ENCODE measurements at places on chromosomes 5 and 9. TPM values are rescaled to one million over a fixed set of nuclear protein-coding genes. Genes with fewer than 3 reads are reported as not detected.

Gene THBS4
- total RNA-seq, result 5.0 TPM

Gene PARP8
- 11.1 TPM for total RNA-seq

Gene C5orf46
- not detected for total RNA-seq

Gene MEIKIN
- total RNA-seq, result not detected

Gene CSF1R
- 0.16 TPM for total RNA-seq

Gene SUSD3
- total RNA-seq, result not detected

Gene TTC33
- total RNA-seq, result 13.1 TPM

Gene LECT2
- not detected for total RNA-seq

Gene PTGES2
- 45.7 TPM for total RNA-seq

Gene PTGR1
- total RNA-seq, result 43.5 TPM

Gene ZNF367
- 0.97 TPM for total RNA-seq

Gene EQTN
- total RNA-seq, result not detected

Gene TAF11L12
- not detected for total RNA-seq

Gene SVEP1
- total RNA-seq, result 107 TPM

Gene GPBP1
- total RNA-seq, result 50.9 TPM

Gene NELFB
- total RNA-seq, result 56.8 TPM

Gene C8G
- total RNA-seq, result 1.1 TPM

Gene PIP5KL1
- 2.9 TPM for total RNA-seq

Gene SPAG8
- total RNA-seq, result 0.49 TPM

Gene SGCD
- 81.6 TPM for total RNA-seq

Gene TCERG1
- total RNA-seq, result 74.5 TPM

Gene LTC4S
- 1.6 TPM for total RNA-seq

Gene SHOC1
- not detected for total RNA-seq

Gene SOWAHA
- not detected for total RNA-seq

Gene KCNIP1
- 0.16 TPM for total RNA-seq

Gene SLC34A1
- not detected for total RNA-seq

Gene CTNND2
- not detected for total RNA-seq

Gene GABRA6
- not detected for total RNA-seq

Gene DMRT3
- not detected for total RNA-seq

Gene TMEM215
- not detected for total RNA-seq

Gene UIMC1
- total RNA-seq, result 45.9 TPM

Gene BAAT
- not detected for total RNA-seq

Gene FAM81B
- not detected for total RNA-seq

Gene PPP3R2
- total RNA-seq, result not detected

Gene F2RL2
- total RNA-seq, result 15.9 TPM

Gene CDKN2B-AS1
- 10.1 TPM for total RNA-seq
